Stimulated activated CD4-positive, alpha-beta T cell treated with anti-CD3 and anti-CD28 coated beads, TNF-alpha, amount 100 ng/mL, for 4 hours (primary cell): ENCODE measurements at places on chromosomes 4 and X.
A peak's percentile ranks its signal among the peaks of the same experiment; 100 is the strongest.

GRCh38 chr4:55561889-55562288, 15.2 kb upstream of the CLOCK start:
- DNase-seq, result no peak

- no peak for DNase-seq
Observed at GRCh38 chr4:148822572-148823418, 380.6 kb upstream of the NR3C2 start.

DNA sequence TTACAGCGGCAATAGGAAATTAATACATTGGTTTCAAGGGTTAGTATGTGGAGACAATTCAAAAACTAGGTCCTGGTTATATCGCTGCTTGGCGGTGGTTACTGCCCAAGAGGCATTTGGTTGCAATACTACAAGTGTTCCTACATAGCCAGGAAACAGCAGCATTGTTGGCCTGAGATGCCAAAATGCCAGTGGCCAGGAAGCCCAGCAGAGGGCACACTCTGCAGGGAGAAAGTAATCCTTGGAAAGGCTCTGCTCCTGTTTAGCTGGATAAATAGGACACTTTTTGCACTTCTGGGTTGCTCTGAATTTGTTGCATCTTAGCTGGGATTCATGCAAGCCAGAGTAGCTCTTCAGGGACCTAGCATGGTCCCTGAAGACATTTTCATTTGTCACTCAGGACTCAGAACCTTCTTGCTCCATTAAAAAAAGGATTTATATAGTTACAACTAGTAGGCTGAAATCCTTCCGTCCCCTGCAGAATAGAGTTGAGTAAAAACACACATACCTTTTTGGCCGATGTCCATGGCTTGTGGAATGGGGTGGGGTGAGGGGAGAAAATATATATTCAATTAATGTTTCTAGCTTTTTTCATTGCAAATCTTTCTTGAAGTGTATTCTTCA, 8.1 kb upstream of the GPR119 start:
- no peak for DNase-seq

DNA sequence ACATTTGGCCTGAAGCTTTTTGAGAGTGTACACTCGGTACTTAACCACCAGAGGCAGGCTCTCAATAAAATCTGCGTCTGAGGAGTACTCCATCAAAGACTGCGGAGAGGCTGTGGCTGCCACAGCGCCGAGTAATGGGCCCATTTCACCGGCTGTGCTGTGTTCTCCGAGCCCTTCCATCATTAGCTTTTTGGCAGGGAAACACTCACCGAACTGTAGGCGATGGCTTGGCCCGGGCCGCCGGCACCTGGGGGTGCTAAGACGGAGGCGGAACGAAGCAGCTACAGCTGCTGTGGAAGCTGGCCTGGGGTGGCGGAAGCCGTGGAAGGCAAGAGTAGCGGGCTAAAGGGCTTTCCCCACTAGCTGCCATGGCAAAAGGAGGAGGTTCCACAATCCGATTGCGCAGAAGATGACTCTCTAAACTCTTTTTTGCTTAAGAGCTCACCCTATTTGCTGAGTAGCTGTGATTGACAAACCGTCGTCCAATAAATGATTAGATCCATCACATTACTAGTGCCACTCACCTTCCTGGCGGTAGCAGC, 48.5 kb upstream of the PABPC1L2A start:
- no peak for DNase-seq

- DNase-seq, result no peak
Observed at GRCh38 chr4:6620891-6621555, 19.5 kb upstream of the MRFAP1 start.

DNA sequence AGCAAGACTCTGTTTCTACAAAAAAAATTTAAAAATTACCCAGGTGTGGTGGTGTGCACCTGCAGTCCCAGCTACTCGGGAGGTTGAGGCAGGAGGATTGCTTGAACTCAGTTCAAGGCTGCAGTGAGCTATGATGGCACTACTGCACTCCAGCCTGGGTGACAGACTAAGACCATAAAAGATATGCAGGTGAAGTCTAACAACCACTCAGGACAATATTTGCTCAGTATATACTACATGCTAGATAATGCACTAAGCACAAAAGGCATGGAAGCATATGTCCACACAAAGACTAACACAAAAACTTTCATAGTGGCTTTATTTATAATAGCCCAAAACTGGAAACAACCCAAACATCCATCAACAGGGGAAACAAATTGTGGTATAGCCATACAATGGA, 57.7 kb upstream of the TXK start:
- DNase-seq, result no peak

- DNase-seq, result no peak
Observed at GRCh38 chr4:4541040-4541631, 712 bp downstream of the STX18 start.

GRCh38 chrX:65706041-65706828, 38.8 kb downstream of the MSN start:
- DNase-seq, result peak; percentile 8

GRCh38 chrX:38000706-38001105, 5.6 kb upstream of the SYTL5 start:
- no peak for DNase-seq

- peak; percentile 30 for DNase-seq
Observed at GRCh38 chr4:109302361-109303139, at the start of gene COL25A1. TSS of gene COL25A1 (minus strand) at chr4:109302658.

GRCh38 chrX:130788786-130789581, 114.0 kb downstream of the ENOX2 start:
- no peak for DNase-seq
